ENCODE measurements at places on chromosomes 2 and 18. TPM values are rescaled to one million over a fixed set of nuclear protein-coding genes. Genes with fewer than 3 reads are reported as not detected.

GRCh38 chr2:36965751-36966369 is 476 bp downstream of the STRN start:
- H3K27ac ChIP-seq: peak overlapping the region; percentile 90
- H3K4me1 ChIP-seq: peaks cover 49% of the 10 kb centered on the region
- H3K36me3 ChIP-seq: peaks cover 9% of the 10 kb centered on the region
- peak; percentile 75 for DNase-seq

The FBXO15 gene
- 1.2 TPM for total RNA-seq

- H3K27me3 ChIP-seq: peaks cover 3% of the 10 kb centered on the region
- no peaks in the 10 kb centered on the region for H3K4me1 ChIP-seq
- H3K36me3 ChIP-seq: no peaks in the 10 kb centered on the region
Measured at GRCh38 chr2:173590276-173590861, 235.7 kb downstream of the CDCA7 start.

The SMAD4 gene
- 76.5 TPM for total RNA-seq

- no peaks in the 10 kb centered on the region for H3K4me1 ChIP-seq
- H3K4me3 ChIP-seq: no peak overlapping the region
- no peaks in the 10 kb centered on the region for H3K36me3 ChIP-seq
- DNase-seq: no peak
- no peak overlapping the region for H3K27ac ChIP-seq
- H3K27me3 ChIP-seq: peaks cover 34% of the 10 kb centered on the region
Measured at GRCh38 chr2:201891676-201892075, 85.3 kb downstream of the CDK15 start.

The CD8B2 gene
- 0.09 TPM for total RNA-seq

The ANKRD30BL gene
- total RNA-seq: not detected

The KCNIP3 gene
- 0.28 TPM for total RNA-seq

The GLI2 gene
- total RNA-seq: 0.14 TPM

DNA sequence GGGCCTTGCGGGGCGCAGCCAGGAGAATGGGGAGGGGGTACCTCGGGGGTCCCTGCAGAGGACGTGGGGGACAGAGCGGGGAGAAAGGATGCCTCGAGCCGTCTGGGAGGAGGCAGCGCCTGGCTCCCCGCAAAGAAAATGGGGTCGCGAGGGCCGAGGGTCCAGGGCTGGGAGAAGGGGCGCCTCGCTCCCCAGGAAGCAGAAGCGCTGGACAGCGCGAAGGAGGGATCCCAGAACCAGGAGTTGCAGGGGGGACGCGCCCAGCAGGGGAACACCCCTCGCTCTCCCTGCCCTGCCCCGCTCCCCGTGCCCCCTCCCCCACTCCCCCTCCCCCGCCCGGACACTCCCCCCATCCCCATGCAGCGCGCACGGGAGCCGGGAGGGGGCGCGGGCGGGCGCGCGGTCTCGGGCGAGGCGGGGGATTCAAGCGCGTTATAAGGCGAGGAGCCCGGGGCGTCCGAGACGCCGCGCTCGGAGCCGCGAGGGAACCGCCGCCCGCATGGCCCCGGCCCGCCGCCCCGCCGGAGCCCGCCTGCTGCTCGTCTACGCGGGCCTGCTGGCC is at the start of gene ERFE:
Gene ERFE (plus strand): TSS at position 462 of the 562 bp plus-strand sequence. CDS start 38 bp downstream, at position 500.
- H3K27me3 ChIP-seq: peaks cover 27% of the 10 kb centered on the region
- DNase-seq: peak; percentile 88
- H3K4me3 ChIP-seq: peak within 1 kb of the TSS; percentile 77

The YES1 gene
- 16.3 TPM for total RNA-seq

DNA sequence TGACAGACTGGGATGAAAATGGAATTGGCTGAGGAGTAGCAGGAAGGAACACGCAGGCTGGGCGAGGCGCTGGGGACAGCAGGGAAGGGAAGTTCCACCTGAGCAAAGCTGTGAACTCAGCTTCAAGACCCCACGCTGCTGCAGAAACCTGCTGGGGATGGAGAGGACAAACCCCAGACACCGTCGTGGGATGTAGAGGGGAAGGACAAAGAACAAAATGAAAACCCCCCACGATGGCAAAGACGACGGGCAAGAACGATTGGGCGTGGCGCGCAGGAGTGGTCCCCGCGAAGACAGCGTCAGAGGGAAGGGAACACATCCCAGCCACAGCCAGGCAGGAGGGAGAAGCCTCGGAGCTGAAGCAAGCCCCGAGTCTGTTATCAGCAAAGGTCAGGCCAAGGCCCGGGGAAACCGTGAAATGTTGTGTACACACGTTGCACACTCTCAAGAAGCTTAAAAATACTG is 222.9 kb downstream of the NDUFA10 start:
- H3K27ac ChIP-seq: no peak overlapping the region
- no peaks in the 10 kb centered on the region for H3K4me1 ChIP-seq
- peaks cover 8% of the 10 kb centered on the region for H3K27me3 ChIP-seq
- no peaks in the 10 kb centered on the region for H3K36me3 ChIP-seq
- DNase-seq: no peak

DNA sequence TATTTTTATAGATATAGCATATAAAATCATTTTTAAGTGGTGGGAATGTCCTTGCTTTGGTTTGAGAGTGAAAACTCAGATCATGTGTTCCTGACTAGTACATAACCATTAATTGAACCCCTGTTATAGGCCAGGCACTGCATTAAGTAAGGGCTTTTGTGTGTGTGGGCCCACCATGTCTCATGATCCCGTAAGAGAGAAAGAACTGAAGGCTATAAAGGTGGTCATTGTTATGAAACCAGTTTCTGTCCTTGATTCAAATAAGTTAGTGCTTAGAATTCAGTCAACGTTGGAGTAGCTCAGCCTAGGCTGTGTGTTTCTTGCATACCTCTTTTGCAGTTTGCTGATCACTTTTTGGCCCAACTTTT is 91.5 kb downstream of the LIMS1 start:
- H3K36me3 ChIP-seq: peaks cover 18% of the 10 kb centered on the region
- H3K27ac ChIP-seq: no peak overlapping the region
- peaks cover 59% of the 10 kb centered on the region for H3K4me1 ChIP-seq

DNA sequence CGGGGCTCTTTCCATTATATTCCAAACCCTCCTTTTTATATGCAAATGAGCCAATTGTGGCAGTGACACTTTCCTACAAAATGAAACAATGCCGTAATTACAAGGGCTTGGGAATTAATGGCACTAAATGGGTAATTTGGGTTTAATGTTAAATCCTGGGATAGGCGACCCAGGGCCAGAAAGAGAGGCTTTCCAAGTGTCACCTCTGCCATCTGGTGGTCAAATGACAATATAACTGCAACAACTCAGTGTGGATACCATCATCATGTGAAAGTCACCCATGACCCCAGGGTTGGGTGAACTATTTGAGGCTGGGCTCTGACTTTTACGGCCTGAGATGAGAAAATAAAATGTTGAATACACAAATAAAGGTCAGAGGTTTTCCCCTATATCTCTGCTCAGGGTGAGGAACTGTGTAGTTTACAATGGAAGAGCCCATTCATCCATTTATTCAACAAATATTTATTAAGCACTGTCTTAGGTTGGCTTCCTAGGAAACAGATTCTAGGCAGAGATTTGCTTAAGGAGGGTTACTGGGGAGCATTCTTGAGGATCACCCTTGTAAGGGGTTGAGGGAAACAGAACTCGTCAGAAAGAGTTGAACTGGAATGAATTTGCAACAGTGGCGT is 13.6 kb upstream of the THADA start:
- H3K27me3 ChIP-seq: peaks cover 1% of the 10 kb centered on the region
- no peak overlapping the region for H3K27ac ChIP-seq
- peaks cover 9% of the 10 kb centered on the region for H3K4me1 ChIP-seq

The CCNYL1 gene
- total RNA-seq: 6.1 TPM

The KCMF1 gene
- 98.1 TPM for total RNA-seq

DNA sequence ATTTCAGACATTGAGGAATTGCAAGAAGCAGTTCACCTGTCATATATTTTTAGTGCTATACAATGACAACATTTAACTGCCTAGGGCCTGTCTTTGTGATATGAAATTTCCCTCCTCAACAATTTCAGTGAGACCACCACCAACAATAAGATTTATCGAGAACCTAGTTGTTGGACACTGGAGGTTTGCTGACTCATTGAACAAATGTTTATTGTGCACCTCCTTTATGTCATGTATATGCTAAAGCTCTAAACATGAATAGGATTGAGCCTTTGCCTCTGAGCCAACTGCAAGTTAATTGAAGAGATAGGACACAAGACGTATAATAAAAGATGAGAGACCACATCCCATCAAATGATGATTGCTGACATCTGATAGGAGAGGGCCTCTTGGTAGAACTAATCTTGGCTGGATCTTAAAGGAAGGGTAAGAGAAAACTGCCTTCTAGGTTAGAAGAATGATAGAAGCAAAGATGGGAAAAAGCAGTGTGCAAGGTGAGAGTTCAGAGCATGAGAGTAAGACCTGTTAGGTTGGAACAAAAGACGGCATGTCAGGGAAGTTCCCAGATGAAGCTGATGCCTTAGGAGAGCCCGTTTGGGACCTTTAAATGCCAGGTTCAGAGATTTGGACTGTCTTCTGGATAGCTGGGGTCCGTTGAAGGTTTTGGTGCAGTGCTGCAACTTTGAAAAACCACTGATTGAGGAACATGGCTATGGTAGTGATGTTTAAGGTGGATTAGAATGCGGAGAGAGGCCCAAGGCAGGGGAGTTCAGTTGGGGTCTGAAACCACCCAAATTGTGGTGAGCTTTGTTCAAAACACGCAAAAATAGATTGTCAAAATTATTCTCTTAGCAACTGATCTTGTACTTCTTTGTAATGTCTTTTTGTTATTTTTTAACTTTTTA is 133.0 kb upstream of the EML6 start:
- H3K27ac ChIP-seq: peak overlapping the region; percentile 88
- H3K27me3 ChIP-seq: no peaks in the 10 kb centered on the region
- no peak for DNase-seq
- H3K4me1 ChIP-seq: peaks cover 64% of the 10 kb centered on the region
- peaks cover 6% of the 10 kb centered on the region for H3K36me3 ChIP-seq

DNA sequence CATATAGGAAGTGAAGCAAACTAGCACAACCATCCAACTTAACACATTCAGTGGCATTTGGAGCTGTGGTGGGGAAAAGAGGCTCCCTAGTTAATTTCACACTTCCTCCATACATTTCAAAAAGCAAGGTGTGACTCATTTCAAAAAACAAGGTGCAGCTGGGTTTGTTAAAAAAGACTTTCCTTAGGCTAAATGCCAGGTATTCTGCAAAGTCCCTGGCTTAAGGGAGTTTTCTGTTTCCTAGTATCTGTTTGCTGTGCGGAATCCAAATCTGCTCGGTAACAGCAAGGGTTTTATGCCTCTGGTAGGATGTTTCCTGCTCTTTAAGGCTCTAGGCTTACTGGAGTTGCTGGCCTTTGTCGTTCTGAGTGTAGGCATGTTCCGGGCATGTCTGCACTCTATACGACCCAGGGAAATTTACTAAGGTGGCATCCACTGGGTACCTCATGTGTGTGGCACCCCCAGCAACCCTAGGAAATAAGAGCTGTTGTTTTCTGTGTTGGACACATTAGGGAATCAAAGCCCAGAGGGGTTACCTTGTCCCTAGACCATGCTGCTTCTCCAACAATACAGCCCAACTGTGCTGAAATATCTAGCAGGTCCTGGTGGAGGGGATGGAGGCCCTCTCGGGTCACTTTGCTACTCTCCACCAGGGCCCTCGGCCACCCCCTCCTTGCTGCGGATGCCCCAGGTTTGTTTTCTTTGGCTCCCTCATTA is 634 bp upstream of the MSGN1 start:
- no peak overlapping the region for H3K27ac ChIP-seq
- DNase-seq: no peak

GRCh38 chr2:171566753-171567152 is 44.5 kb downstream of the CYBRD1 start:
- H3K27ac ChIP-seq: no peak overlapping the region
- no peak overlapping the region for H3K4me3 ChIP-seq
- no peaks in the 10 kb centered on the region for H3K36me3 ChIP-seq
- peaks cover 23% of the 10 kb centered on the region for H3K27me3 ChIP-seq
- H3K4me1 ChIP-seq: no peaks in the 10 kb centered on the region

- H3K27ac ChIP-seq: no peak overlapping the region
- no peaks in the 10 kb centered on the region for H3K36me3 ChIP-seq
- peaks cover 1% of the 10 kb centered on the region for H3K27me3 ChIP-seq
- no peaks in the 10 kb centered on the region for H3K4me1 ChIP-seq
- DNase-seq: no peak
Measured at GRCh38 chr2:138814123-138814898, 34.1 kb upstream of the NXPH2 start.

The DSC1 gene
- total RNA-seq: not detected

The KCNG2 gene
- not detected for total RNA-seq

DNA sequence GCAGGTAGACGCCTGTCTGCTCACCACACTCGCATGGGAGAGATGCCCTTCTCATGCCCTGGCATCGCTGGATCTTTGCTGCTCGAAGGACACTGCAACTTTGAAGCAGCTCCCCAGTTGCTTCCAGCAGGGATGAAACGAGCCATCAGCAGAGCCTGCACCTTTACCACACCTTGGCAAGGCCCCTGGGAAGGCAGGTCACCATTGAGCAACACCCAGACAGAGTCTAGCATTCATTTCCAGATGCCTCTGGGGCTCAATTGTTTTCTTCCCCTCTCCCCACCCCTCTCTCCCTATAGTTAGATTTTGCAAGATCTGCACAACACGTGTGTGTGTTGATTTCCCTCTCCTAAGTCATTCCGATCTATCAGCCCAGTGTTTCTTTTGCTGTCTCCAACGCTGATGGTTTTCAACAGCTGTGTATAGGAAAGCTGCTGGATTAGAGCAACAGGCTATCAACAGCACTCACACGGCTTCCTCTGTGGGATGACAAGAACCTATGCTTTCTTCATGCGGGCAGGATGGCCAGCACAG is 25.6 kb upstream of the INHBB start:
- H3K27me3 ChIP-seq: peaks cover 7% of the 10 kb centered on the region
- DNase-seq: no peak
- H3K36me3 ChIP-seq: no peaks in the 10 kb centered on the region

GRCh38 chr2:225165052-225165451 is 122.8 kb upstream of the DOCK10 start:
- H3K27ac ChIP-seq: no peak overlapping the region
- no peak for DNase-seq
- peaks cover 34% of the 10 kb centered on the region for H3K27me3 ChIP-seq
- H3K4me3 ChIP-seq: no peak overlapping the region

- no peak for DNase-seq
- H3K36me3 ChIP-seq: no peaks in the 10 kb centered on the region
- no peaks in the 10 kb centered on the region for H3K4me1 ChIP-seq
Measured at GRCh38 chr2:103868396-103868795, 985.5 kb upstream of the POU3F3 start.

GRCh38 chr18:43524260-43524659 is 247.0 kb upstream of the SYT4 start:
- no peak overlapping the region for H3K27ac ChIP-seq
- no peaks in the 10 kb centered on the region for H3K4me1 ChIP-seq
- no peaks in the 10 kb centered on the region for H3K27me3 ChIP-seq
- no peak for DNase-seq
- H3K4me3 ChIP-seq: no peak overlapping the region

GRCh38 chr2:237732070-237732469 is 66.5 kb upstream of the RBM44 start:
- H3K4me1 ChIP-seq: peaks cover 41% of the 10 kb centered on the region
- peak overlapping the region; percentile 76 for H3K27ac ChIP-seq
- H3K36me3 ChIP-seq: peaks cover 34% of the 10 kb centered on the region
- DNase-seq: no peak
- no peak overlapping the region for H3K4me3 ChIP-seq

Data from activated CD4-positive, alpha-beta T cell treated with anti-CD3 and anti-CD28 coated beads, Interleukin-2, amount 10 ng/mL, durations not matched to agents 24 days and 14 days (primary cell).